Effector CD4-positive, alpha-beta T cell (primary cell): ENCODE measurements at places on chromosomes 1 and 21.

- DNase-seq, result no peak
Observed at GRCh38 chr1:208058267-208058666, 147.3 kb upstream of the CD34 start.

- DNase-seq, result no peak
Observed at GRCh38 chr21:46124926-46125845, 27.3 kb downstream of the COL6A2 start.

DNA sequence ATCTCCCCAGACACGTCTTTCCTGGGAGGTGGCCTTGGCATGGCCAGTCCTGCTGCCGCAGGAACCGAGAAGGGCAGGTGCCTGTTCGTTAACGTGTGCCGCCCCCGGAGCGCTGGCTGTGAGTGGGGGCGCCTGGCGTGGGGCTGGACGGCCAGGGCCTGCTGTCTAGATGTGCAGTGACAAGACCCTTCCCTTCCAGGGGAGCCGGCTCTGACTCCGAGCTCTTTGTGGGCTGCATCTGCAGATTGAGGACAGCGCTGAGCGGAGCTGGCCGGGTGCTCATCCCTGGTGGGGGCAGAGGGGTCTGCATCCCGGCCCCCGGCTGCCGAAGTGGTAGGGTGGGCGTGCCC lies 13.0 kb downstream of the COL18A1 start:
- no peak for DNase-seq

DNA sequence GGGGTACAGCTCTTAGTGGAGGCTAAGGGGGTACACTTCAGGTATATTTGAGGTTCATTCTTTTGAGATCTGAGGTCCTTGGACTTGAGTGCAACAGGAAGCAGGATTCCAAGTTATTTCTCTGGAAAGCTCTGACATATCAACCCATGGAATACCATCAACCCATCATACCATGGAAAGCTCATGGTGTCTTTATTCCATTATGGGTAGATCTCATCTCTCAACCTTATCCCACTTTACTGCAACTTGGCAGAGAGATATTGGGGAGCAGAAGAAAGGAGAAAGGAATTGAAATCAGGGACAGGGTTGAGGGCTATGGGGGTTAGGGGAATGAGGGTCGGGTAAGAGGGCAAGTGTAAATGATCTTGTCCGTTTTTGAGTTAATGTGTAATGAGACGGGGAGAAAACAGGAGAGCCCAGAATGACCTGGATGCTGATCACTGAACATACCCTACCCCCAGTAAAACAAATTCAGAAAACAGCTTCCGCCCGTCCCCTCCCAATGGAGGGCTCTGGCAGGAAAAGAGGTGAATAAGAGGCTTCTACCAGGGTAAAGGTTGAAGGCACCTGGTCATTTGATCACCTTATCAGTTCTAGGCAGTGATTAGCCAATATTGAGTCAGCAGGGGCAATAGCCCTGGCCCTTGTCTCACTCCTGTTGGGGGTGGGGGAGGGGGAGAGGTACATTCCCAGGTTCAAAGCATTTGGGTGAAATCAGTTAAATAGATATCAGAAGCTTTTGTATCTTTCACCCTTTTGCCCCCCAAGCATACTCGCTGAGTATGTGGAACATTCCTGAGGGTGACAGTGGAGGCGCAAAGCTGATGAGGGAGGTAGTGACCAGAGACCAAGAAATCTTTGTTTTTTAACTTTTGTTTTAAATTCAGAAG lies 622 bp upstream of the APOA2 start:
- no peak for DNase-seq

- no peak for DNase-seq
Observed at GRCh38 chr1:54384918-54385726, 21.1 kb downstream of the SSBP3 start.

DNA sequence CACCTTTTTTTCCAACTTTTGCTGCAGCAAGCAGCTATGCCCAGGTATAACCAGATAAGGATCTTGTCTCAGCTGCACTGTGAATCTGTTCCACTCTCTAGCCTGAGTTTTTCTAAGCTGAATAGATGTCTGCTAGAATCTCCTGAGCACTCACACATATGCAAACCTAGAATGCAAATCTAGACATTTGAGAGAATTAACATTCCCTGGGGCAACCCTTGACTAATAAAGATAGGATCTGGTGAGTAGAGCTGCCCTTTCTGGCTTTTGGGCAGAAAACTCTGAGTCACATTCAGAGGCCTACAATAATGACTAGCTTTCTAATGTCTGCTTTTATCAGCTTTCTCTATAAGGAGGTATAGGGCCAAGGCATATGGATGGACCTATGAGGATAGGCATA lies 61.4 kb upstream of the BARHL2 start:
- no peak for DNase-seq

DNA sequence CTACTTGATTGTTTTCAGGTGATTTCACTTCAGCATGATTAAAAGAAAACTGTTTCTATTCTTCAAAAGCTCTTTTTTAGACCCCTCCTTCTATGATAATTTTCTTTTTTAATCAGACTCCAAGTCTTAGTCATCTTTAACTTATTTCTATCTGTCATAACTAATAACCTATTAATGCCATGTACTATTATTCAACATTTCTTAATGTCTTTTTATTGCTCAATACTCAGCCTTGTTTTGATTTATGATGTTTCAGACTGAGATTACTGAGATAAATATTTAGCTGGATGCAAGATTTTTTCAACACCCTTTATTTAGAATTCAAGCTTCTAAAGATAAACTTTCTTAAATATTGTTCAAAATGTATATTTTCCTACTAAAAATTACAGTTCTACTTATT lies 53.6 kb downstream of the ATP6V1G3 start:
- DNase-seq, result no peak

GRCh38 chr1:23118957-23119792 lies 49.5 kb downstream of the LUZP1 start:
- DNase-seq, result peak; percentile 39

- no peak for DNase-seq
Observed at GRCh38 chr1:10340930-10341590, 57.8 kb upstream of the PGD start.

DNA sequence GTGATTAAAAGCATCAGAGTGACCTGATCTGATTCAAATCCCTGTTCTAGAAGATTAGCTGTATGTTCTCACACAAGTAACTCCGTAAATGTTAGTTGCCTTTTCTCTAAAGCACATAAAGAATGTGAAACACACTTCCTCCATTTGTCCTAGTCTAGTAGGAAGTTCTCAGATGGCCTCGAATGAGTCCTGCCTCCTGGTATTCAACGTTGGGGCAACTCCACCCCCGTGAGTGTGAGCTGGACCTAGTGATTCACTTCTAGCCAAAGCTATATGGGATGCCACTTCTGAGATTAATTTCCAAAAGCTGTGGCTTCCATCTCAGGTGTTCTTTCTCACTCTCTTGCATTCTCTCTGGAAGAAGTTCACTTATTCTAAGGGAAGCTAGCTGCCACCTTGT lies 267.6 kb downstream of the GPATCH2 start:
- no peak for DNase-seq

GRCh38 chr21:35051287-35051818 lies 2.3 kb upstream of the RUNX1 start:
- peak; percentile 71 for DNase-seq

GRCh38 chr1:111733183-111733991 lies 5.8 kb downstream of the INKA2 start:
- no peak for DNase-seq

- no peak for DNase-seq
Observed at GRCh38 chr1:71521655-71522264, 440.9 kb upstream of the ZRANB2 start.

GRCh38 chr21:46078322-46078977 lies 19.5 kb upstream of the COL6A2 start:
- DNase-seq, result no peak

GRCh38 chr1:223041481-223041880 lies 101.6 kb downstream of the TLR5 start:
- DNase-seq, result no peak

DNA sequence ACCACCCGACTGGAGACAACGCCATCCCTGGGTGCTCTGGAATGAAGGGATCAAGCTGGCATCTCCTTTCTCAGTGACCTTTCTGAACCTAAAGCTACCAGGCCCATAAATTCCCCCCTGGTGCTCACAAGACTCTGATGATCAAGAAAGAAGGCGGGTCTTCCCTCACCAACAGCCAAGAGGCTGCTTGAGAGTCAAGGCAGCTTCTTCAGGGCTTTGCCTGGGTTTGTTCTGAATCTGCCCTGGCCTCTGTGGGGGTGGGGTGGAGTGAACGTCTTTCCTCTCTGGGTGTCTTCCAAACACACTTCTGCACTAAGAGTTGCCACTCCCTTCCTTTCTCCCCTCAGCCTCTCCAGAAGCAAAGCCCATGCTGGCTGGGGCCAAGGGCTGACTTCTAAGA lies 36.1 kb downstream of the CD247 start:
- no peak for DNase-seq

DNA sequence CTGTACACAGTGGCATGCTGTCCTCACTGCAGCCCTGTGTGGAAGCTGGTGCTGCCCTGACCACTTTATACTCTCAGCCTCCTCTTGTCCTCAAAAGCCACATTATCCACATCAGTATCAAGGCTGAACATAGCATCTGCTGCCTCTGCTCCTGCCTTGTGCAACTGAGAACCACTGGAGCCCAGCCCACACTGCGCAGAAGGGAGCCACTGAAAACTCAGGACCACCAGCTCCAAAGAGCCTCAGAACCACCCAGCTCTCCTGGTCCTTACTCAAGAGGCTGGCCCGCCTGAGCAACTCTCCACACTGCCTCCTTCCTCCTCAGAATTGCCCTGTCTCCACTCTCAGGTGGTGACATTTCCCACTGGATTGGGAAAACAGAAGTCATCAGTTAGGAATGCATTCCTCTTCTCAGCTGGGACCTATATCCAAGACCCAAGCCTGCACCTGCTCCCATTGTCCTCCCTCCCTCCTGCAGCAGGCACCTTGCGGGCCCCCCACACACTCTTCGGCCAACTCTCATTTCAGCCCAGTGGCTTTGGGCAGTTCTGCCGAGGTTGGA lies 7.0 kb upstream of the KISS1 start:
- DNase-seq, result no peak
